ENCODE measurements at places on chromosomes 6 and 20. TPM values are rescaled to one million over a fixed set of nuclear protein-coding genes. Genes with fewer than 3 reads are reported as not detected.

DNA sequence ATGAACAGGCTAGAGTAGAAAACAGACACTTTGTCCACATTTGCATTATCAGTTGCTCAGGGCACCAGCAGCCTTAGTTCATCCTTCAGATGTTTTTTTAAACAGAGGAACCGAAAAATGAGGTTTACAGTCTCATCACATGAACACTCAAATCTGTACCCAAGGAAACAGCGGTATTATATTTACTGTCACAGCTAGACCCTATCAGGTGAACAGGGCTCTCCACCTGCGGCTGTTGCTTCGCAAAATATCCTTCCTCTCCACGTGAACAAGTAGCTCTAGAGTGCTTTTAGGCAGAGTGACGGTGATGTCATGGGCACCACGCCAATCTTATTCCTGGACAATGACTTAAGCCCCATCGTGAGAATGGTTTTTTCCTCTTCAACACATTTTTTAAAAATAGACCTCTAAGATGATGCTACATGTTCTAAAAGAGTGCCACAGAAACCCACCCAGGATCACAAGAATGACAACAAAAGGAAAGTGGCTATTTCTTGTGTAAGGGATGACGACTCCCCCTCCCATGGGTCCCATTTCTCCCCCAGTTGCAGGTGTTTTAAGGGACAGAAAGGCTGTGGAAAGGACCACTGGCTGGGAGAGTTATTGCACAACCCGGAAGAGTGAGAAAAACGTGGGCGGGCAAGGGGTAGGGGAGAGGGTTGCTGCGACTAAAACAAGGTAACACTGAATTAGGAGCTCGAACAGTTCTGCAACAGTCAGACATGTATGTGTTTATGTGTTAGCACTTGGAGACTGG, 77.7 kb downstream of the EFHC1 start:
- peaks cover 7% of the 10 kb centered on the region for H3K4me1 ChIP-seq
- H3K27ac ChIP-seq: no peak overlapping the region
- no peaks in the 10 kb centered on the region for H3K27me3 ChIP-seq
- DNase-seq: no peak

- H3K27me3 ChIP-seq: peaks cover 27% of the 10 kb centered on the region
- H3K27ac ChIP-seq: no peak overlapping the region
- peaks cover 8% of the 10 kb centered on the region for H3K36me3 ChIP-seq
- peak overlapping the region; percentile 55 for H3K4me3 ChIP-seq
Observed at GRCh38 chr20:62832951-62833391, 16.1 kb downstream of the COL9A3 start.

- no peak overlapping the region for H3K4me3 ChIP-seq
- H3K4me1 ChIP-seq: no peaks in the 10 kb centered on the region
- H3K27me3 ChIP-seq: no peaks in the 10 kb centered on the region
- H3K27ac ChIP-seq: no peak overlapping the region
Observed at GRCh38 chr20:4944518-4945313, 56.6 kb downstream of the SLC23A2 start.

DNA sequence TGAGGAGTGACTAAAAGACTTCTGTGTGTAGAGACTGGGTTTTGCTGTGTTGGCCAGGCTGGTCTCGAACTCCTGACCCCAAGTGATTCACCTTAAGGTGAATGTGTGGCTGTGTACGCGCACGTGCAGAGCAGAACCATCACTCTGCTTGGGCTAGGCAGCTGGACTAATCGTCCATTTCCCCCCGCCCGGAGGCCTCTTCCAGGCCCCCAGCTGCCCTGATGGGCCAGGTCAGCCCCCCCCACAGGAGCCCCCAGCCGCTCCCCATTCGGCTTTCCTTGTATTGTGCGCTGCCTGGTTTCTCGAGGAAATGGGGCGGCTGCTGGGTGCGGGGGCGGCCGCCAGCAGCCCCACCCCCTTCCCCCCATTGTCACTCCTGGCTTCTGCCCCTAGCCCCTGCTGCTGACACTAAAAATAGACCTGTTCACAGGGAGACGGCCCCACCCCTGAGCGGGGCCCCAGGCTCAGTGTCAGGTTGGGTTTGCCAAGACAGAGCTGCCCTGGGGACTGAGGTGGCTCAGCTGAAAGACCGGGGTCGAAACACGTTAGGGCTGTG, 24.6 kb upstream of the CSNK2A1 start:
- H3K27ac ChIP-seq: no peak overlapping the region
- no peak for DNase-seq
- H3K36me3 ChIP-seq: no peaks in the 10 kb centered on the region
- peaks cover 48% of the 10 kb centered on the region for H3K27me3 ChIP-seq

Gene POU5F1
- total RNA-seq: 32.7 TPM

Gene VWA7
- 22.1 TPM for total RNA-seq

- no peaks in the 10 kb centered on the region for H3K27me3 ChIP-seq
Observed at GRCh38 chr6:77299931-77300330, 163.4 kb downstream of the HTR1B start.

GRCh38 chr6:79608334-79609224, 22.6 kb upstream of the SH3BGRL2 start:
- peak; percentile 75 for DNase-seq
- H3K27ac ChIP-seq: peak overlapping the region; percentile 56
- peaks cover 5% of the 10 kb centered on the region for H3K36me3 ChIP-seq
- peaks cover 76% of the 10 kb centered on the region for H3K4me1 ChIP-seq
- H3K27me3 ChIP-seq: no peaks in the 10 kb centered on the region

Gene KCNK16
- total RNA-seq: not detected

Gene CEP43
- total RNA-seq: 34.9 TPM

Gene TTK
- 29.6 TPM for total RNA-seq

DNA sequence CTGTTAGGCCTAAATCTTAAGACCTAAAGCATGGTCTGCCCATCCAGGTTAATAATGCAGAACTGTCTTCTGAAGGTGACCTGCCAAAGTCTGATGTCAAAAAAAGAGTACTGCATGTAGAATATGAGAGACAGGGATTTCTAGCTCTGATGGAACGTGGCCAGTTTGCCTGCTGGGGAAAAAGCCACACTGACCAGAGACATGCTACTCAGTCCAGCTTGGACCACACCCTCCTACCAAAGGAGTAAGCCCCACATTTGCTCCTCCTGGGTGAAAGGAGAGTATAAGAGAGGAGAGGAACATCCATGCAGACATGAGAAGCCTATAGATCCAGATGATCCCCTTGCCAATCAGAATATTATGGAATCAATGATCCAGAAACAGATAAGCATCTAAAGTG, 229.9 kb upstream of the RUNX2 start:
- H3K27me3 ChIP-seq: no peaks in the 10 kb centered on the region
- DNase-seq: no peak
- H3K36me3 ChIP-seq: no peaks in the 10 kb centered on the region
- no peaks in the 10 kb centered on the region for H3K4me1 ChIP-seq
- no peak overlapping the region for H3K4me3 ChIP-seq
- H3K27ac ChIP-seq: no peak overlapping the region

GRCh38 chr6:163348789-163349680, 65.5 kb upstream of the QKI start:
- peaks cover 12% of the 10 kb centered on the region for H3K4me1 ChIP-seq

- DNase-seq: no peak
- no peaks in the 10 kb centered on the region for H3K36me3 ChIP-seq
- no peaks in the 10 kb centered on the region for H3K27me3 ChIP-seq
- H3K27ac ChIP-seq: no peak overlapping the region
Observed at GRCh38 chr6:25392372-25392771, 113.2 kb downstream of the CARMIL1 start.

DNA sequence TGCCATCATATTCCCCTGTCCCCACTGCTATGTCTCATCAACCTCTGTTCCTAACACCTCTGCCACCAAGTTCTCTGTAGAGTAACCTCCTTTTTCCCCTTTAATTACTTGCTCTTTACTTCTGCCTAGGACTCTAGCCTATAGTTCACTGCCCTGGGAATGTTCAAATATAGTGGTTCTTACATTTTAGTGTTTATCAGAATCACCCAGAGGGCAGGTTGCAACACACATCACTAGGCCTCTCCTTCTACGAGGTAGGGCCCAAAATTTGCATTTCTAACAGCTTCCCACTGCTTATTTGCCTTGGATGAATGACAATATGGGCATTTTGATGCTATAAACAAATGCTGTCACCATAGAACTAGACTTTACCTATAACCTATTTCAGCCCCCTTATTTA, 23.1 kb upstream of the C6orf141 start:
- no peak overlapping the region for H3K4me3 ChIP-seq
- DNase-seq: no peak
- peaks cover 9% of the 10 kb centered on the region for H3K4me1 ChIP-seq
- no peaks in the 10 kb centered on the region for H3K36me3 ChIP-seq
- no peaks in the 10 kb centered on the region for H3K27me3 ChIP-seq

DNA sequence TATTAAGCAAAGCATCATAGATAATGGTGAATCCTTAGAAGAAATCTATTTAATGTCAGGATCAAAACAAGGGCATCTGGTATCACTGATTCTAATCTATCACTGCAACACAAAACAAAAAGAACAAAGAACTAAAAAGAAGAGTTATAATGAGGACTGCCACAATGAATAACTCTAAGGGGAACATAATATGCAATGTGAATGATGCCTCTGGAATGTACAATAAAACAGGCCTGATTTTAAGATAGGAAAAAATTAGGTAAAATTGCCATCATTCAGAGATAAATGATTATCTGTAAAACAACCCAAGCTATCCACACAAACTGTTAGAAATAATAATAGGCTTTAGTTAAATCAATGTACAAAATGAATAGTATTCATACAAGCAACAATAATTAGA, 936.7 kb upstream of the CITED2 start:
- no peak overlapping the region for H3K27ac ChIP-seq
- no peaks in the 10 kb centered on the region for H3K36me3 ChIP-seq
- H3K4me1 ChIP-seq: peaks cover 2% of the 10 kb centered on the region
- H3K4me3 ChIP-seq: no peak overlapping the region
- no peak for DNase-seq
- no peaks in the 10 kb centered on the region for H3K27me3 ChIP-seq

Gene TUBB2B
- 3.0 TPM for total RNA-seq

- no peaks in the 10 kb centered on the region for H3K4me1 ChIP-seq
- DNase-seq: no peak
- no peak overlapping the region for H3K4me3 ChIP-seq
- H3K36me3 ChIP-seq: no peaks in the 10 kb centered on the region
- no peaks in the 10 kb centered on the region for H3K27me3 ChIP-seq
Observed at GRCh38 chr6:121748850-121749249, 313.4 kb downstream of the GJA1 start.

DNA sequence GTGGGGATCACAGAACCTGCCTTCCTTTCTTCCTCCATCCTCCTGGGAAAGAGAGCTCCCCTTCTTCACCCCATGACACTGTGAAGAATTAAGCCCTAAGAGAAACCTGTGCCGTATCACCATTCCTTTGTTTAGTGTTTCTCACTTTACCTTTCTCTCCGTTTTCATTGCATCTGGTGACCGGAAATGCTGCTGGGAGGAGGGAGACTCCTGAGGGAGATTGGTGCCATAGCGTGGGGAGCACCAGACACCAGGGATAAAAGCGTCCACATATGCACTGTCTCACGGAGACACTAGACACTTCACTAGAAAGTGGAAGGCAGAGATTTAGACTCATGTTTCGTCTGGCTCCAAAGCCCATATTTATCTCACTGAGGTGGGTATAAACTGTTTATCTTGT, 15.5 kb upstream of the ULBP3 start:
- no peaks in the 10 kb centered on the region for H3K4me1 ChIP-seq
- no peak overlapping the region for H3K27ac ChIP-seq
- no peaks in the 10 kb centered on the region for H3K36me3 ChIP-seq
- H3K4me3 ChIP-seq: no peak overlapping the region
- peaks cover 31% of the 10 kb centered on the region for H3K27me3 ChIP-seq
- DNase-seq: no peak

DNA sequence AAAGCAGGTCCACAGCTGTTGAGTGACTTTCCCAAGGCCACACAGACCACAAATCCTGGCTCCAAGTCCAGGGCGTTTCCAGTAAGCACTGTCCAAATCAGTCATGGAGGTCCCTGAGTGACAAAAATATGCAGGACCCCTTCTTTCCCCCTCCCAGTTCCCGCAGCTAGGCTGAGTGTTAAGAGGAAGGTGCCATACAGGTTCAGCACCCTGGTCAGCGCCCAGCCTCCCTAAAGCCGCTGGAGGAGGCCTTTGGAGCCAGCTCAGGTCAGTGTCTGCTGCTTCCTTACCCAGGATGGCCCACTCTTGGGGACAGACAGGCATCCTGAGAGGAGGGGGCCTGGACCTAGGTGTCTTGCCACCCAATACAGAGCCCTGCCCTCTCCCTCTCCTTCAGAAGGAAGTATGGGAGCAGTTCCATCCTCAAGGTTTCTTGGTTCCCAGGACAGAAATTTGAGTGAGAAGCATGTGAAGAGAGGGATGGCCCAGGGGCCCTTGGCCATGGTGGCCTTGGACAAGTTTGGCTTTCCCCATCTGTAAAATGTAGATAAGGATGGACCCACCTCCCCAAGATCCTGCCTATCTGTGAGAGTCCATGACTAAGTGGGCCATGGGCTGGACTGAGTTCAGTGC, 13.2 kb downstream of the TMEM74B start:
- no peaks in the 10 kb centered on the region for H3K27me3 ChIP-seq
- no peak overlapping the region for H3K4me3 ChIP-seq
- peak; percentile 3 for DNase-seq

- DNase-seq: no peak
- no peak overlapping the region for H3K27ac ChIP-seq
- H3K4me3 ChIP-seq: no peak overlapping the region
- peaks cover 14% of the 10 kb centered on the region for H3K36me3 ChIP-seq
Observed at GRCh38 chr6:7419065-7419464, 29.5 kb downstream of the RIOK1 start.

Gene RAB44
- total RNA-seq: not detected

DNA sequence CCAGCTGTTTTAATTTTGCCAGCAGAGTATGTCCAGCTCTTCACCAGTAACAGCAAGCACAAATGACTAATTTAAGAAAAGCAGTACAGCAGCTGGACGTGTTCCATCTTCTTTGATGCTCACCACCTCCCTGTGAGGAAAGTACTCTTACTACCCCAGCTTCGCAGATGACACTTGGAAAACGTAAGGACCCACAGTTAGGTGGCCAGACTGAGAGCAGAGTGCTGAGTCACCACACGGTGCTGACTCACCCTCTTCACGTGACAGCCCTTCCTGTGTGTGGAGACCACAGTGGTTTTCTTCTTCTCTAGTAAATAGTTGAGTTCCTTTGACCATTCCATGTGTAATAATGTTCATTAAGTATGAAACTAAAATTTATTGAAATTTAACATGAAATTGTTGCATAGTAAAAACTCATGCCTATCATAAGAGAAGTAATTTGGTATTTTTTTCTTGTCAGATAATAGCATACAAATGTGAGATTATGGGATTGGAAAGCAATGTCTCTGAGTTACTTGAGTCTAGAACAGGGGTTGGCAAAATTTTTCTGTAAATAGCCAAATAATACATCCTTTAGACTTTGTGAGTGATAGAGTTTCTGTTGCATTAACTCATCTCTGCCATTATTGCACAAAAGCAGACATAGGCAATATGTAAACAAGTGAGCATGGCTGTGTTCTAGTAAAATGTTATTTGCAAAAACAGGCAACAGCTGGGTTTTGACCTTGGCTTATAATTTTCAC, 76.6 kb downstream of the SLX4IP start:
- H3K36me3 ChIP-seq: peaks cover 5% of the 10 kb centered on the region
- no peaks in the 10 kb centered on the region for H3K4me1 ChIP-seq
- peak overlapping the region; percentile 95 for H3K27ac ChIP-seq
- H3K4me3 ChIP-seq: no peak overlapping the region
